ENCODE measurements at places on chromosomes 11 and 22. TPM values are rescaled to one million over a fixed set of nuclear protein-coding genes. Genes with fewer than 3 reads are reported as not detected.

DNA sequence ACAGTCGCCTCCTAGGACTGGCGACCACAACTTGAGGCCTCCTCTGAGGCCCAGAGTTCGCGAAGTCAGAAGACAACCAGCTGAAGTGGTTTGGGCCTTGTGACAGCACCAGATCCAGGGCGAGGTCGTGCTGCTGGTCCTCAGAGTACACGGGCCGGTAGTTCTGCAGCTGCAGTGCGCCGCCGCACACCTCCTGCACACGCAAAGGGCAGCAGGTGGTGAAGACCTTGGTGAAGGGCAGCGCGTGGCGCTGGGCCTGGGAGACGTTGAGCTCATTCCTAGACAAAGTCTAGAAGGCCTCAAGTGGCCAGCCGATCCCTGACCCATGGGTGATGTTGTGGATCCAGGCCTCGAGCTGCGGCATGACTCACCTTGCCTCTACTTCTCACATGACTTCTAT lies 18.2 kb downstream of the CD3E start:
- no peak for DNase-seq

DNA sequence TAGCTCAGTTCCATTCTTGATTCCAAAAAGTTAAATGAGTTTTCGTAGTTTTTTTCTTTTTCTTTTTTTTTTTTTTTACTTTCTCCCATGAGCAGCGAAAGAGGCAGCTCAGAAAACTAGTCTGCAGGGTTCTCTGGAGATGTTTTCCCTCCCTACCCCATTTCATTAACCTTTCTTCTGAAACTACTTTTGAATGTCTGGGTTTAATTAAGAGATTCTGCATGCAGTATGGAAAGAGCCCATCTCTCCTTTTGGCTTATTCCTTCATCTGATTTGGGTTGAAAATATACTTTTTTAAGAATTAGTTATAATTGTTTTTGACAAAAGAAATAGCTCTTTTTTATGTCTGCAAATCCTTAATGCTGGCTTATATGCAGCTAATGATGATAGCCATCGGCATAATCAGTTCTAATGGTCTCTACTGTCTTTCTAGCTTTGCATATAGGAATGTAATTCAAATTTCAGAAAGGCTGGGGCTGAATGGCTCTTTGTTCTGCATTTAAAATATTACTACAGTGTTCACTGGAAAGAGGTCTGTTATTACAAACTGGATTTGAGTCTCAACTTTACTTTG lies 265.3 kb downstream of the FAT3 start:
- DNase-seq: no peak

- no peak for DNase-seq
These were observed 11.5 kb upstream of the MYOD1 start for GRCh38 chr11:17707830-17708229.

- DNase-seq: no peak
These were observed 668.0 kb downstream of the ETS1 start for GRCh38 chr11:127919206-127920000.

RANGAP1 gene
- total RNA-seq: 113 TPM

SMTNL1 gene
- not detected for total RNA-seq

GPR83 gene
- 0.05 TPM for total RNA-seq

MRPL17 gene
- total RNA-seq: 50.0 TPM

GRCh38 chr11:92022499-92022898 lies 202.1 kb upstream of the FAT3 start:
- DNase-seq: no peak

OOSP4A gene
- not detected for total RNA-seq

DBX1 gene
- total RNA-seq: not detected

DNA sequence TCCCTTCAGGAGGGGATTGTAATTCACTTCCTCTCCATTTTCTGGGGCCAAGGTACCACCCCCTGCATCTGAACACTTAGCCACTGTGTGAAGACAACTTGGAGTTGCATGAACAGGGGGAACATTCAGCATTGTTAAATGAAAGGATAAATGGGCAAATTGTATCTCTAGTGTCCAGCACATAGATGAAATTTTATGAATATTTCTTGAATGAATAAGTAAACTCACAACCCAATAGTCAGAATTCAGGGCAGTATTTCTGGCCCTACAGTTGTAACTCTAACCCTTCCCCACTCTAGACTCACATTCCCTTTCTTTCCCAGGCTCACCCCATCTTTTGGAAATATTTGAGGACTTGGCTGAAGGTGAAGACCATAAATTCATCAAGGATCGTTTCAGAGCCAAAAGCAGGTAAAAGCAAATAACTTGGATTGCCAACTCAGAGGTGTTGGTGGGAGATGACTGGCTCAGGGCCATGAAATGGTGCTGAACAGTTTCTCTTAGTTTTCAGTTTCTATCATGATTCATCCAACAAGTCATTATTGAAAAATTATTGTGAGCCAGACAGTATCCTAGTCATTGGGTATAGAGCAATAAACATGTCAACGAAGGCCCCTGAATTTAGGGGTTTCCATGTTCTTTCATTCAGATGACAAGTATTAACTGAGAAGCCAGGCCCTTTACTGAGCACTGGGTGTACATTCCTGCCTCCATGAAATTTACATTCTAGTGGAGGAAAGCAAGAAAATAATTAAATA lies 33.3 kb upstream of the ZC3H12C start:
- no peak for DNase-seq

- DNase-seq: no peak
These were observed 87.9 kb downstream of the INSC start for GRCh38 chr11:15202626-15203025.

DNA sequence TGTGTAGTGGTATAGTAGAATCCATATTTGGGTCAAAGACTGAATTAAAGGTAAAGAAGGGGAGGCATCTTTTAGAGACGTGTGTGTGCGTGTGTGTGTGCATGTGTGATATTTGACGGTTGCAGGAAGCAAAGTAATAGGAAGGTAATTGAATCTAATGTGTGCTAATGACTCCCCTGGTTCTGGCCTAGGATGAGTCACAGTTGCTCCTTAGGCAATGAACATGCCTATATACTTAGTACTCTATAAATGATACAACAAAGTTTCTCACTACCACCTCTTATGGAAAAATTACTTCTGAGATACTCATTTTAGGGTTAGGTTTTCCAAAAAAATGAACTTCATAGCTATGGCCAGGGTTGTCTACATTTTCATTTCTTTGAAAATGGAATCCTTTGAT lies 409.6 kb downstream of the GUCY1A2 start:
- no peak for DNase-seq

SELENOH gene
- total RNA-seq: 129 TPM

DNA sequence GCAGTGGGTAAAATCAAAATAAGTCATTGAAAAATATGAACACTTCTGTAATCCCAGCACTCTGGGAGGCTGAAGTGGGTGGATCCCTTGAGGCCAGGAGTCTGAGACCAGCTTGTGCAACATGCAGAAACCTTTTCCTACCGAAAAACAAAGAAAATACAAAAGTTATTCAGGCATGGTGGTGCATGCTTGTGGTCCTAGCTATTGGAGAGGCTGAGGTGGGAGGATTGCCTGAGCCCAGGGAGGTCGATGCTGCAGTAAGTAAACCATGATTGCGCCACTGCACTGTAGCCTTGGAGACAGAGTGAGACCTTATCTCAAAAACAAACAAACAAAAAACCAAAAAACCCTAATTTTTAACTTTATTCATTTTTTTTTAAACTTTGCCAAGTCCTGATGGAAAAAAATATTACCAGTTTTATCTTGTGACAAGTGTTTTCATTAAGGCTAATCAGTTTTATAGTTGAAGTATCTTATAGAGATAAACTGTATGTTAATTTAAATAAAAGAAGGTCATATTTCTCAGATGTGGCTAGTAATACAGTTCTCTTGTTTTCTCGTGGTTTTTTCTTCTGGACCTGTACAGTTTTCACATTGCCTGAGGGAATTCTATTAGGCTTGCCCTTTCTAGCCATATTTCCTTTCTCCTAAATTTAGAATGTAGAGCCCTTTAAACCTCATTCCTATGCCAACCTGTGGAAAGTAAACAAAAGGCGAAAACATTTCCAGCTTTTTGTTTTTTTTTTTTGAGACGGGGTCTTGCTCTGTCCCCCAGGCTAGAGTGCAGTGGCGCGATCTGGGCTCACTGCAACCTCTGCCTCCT lies 9.4 kb downstream of the HIPK3 start:
- DNase-seq: no peak

DNA sequence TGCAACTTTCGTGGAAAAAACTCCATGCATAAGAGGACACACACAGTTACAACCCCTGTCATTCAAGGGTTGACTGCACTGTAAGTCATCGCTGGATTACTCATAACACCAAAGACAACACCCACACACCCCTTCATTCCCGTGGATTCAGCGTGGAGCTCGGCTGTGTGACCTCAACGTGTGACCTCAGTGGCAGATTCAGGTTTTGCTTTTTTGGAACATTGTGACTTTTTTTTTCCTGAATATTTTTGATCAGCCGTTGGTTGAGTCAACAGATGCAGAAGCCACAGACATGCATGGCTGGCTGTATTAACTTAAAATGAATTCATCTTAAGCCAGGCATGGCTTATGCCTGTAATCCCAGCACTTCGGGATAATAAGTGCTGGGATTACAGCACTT lies 19.7 kb upstream of the MUC5AC start:
- no peak for DNase-seq

- no peak for DNase-seq
These were observed 10.7 kb downstream of the LSP1 start for GRCh38 chr11:1863352-1864216.
